ENCODE measurements at places on chromosomes 16 and 17.

DNA sequence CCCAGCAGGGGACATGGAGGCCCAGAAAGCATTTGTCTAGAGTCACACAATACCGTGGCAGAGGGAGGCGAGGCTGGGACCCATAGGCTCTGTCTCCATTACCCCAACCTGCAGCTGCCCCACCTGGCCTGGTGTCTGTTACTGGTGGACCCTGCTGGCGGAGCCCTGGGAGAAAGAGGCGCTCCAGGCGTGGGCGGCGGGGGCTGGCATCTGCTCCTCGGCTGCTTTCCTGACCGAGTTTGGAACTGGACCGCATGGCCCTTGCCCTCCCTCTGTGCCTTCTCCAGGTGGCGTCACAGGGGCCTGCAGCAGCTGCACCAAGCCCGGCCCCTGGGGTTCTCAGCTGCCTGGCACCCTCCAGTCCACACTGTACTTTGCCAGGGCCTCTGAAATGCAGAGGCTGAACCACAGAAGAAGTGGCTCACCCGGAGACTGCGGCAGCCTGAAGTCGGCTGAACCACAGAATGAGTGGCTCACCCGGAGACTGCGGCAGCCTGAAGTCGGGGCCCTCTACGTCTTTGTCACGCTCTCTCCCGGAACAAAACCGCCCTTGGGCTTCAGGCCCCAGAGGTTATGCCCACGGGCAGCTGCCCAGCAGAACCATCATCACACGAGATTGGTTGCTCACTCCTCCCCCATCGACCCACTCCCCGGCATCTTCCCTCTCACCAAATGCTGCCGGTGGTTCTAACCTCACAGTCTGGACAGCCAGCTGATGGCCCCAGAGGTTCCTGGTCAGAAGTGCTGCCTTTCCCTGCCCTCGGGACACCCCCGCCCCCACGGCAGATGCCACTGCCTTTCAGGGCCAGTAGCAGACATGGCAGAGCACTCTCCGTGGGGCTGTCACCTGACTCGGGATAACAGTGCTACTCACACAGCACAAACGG is 20.2 kb downstream of the CBFA2T3 start:
- no peak for DNase-seq

DNA sequence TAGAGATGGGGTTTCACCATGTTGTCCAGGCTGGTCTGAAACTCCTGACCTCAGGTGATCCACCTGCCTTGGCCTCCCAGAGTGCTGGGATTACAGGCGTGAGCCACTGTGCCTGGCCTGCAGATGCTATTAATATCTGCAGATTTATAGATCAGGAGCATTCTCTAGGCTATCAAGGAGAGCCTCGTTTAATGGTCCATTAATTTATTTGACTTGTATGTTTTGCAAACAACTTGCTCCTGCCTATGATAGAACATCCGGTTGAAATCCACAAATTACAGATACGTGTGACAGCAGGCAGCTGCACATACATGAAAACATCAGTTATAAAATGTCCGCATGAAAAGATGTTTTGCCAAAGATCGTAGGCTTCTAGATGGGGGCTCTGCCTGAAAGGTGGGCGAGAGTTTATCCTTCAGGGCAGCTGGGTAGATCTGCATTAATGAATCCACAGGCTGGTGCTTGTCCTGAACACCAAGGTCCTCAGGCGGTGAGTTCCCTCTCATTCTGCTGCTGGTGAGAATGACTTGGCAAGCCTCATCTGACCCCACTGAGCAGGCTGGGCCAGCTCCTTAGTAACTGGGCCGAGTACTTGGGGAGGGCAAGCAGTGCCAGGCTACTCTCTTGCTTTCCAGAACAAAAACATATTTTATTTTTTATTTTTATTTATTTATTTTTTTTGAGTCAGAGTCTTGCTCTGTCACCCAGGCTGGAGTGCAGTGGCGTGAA is 37.1 kb upstream of the MGAT5B start:
- DNase-seq: no peak

DNA sequence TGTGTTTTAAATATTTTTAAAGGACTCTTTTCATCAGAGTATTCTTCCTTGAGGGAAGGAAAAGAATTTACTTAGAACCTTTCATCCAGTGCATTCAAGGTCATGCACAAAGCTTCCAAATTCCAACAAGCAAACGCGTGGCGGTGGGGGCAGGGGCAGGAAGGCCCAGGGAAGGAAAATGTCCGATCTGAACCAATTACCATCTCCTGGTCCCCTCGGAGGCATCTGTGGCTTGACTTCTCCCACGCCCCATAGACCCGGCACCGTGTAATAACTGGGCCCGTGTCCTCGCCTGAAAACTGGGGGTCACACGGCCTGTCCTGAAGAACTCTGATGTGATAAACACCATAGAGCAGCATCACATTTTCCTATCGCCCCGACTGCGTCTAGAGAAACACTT is 18.3 kb downstream of the MEAK7 start:
- no peak for DNase-seq

GRCh38 chr17:10107316-10108165 is 90.9 kb downstream of the GAS7 start:
- DNase-seq: no peak

- DNase-seq: no peak
Observed at GRCh38 chr17:76702076-76702475, 8.7 kb downstream of the MXRA7 start.

GRCh38 chr17:81738801-81739393 is 26.8 kb downstream of the SLC25A10 start:
- no peak for DNase-seq

GRCh38 chr17:67602974-67603373 is 114.8 kb upstream of the NOL11 start:
- peak; percentile 16 for DNase-seq

DNA sequence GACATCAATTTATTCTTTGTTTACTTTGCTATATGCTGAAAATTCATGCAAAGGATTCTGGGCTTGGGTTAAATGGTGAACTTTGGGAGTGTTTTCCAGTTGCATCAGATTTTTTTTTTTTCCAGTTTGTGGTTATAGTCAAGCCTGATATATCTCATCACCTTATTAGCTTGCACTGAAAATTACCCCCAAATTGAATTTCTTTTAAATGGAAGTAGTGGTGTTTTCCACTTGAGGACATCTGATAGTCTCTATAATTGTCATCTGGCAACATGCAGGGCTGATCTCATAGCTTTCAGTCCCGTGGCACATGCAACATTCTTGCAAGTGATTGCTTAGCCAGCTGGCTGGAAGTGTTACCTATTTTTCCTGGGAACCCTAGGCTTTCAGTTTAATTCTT is 4.7 kb upstream of the KRTAP3-1 start:
- no peak for DNase-seq

- DNase-seq: no peak
Observed at GRCh38 chr16:85878875-85879274, 20.1 kb upstream of the IRF8 start.

- no peak for DNase-seq
Observed at GRCh38 chr16:56421313-56421712, 4.0 kb downstream of the AMFR start.

DNA sequence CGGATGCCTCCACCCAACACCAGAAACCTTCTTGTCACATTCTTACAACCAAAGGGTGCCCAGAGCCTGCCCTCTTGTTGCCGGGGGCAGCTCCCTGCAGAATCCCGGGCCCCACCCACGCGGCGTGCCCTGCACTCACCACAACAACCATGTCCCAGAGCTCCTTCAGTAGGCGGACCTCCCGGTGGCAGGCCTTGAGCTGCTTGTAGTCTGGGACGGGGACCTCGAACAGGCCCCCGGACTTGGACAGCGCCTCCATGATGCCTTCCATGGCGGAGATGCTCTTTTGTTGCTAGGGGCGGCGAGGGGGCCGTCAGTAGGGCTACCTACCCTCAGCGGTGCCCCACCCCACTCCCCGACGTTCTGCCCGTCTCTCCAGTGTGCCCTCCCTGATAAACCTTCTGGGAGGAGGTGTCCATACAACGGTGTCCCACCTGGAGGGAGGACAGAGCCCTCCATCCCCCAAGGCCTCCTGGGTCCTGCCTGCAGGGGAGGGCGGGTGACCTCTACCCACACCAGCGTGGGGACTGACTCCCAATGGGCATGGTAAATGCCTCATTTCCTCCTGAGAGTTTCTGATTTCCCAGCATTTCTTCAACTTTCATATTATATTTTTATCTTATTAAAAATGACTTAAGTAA is 52.2 kb downstream of the DNAH17 start:
- DNase-seq: no peak

DNA sequence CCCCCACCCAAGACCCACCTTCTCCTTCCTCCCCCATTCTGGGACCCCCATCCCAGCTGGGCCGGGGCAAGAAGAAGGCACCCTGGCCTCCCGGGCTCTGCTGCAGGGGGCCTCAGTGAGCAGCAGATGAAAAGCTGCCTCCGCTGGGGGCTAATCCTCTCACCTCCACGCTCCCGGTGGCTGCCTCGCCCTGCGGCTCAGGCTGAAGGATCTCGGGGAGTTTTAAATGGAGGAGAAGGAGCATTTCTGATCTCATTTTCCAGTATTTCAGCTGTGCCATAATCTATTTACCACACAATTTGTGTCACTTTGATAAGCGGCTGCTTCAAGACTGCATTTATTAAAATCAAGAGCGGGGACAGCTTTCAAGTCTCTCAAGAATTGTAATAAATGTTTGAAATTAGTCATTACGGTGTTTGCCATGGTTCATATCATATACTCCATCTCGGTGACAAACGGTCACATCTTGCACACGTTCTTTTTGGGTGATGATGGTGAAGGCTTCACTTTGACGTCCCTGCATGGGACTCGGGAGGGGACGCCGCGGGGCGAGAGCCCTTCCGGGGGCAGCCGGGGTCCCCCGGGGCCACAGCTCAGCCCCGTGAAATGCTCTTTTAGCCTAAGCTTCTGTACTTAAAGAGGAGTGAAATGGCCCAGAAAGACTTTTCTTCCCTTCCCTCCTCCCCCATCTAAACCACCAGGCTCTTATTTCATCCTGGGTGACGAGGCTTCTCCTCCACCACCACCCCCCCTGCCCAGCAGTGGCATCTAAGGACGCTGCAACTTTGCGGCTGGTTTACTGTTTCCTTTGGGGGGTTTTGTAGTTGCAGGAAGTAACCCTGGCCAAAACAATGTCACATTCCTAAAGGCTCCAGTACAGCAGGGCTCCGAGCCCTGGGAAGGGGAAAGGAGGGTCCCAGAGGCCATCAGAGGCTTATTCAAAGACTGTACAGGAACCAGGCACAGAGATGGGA is 313.1 kb upstream of the TNRC6C start:
- no peak for DNase-seq

Data from erythroblast (primary cell).